ENCODE measurements at places on chromosomes 13 and 19.

GRCh38 chr13:97240788-97241734, 18.9 kb downstream of the MBNL2 start:
- no peak for DNase-seq

DNA sequence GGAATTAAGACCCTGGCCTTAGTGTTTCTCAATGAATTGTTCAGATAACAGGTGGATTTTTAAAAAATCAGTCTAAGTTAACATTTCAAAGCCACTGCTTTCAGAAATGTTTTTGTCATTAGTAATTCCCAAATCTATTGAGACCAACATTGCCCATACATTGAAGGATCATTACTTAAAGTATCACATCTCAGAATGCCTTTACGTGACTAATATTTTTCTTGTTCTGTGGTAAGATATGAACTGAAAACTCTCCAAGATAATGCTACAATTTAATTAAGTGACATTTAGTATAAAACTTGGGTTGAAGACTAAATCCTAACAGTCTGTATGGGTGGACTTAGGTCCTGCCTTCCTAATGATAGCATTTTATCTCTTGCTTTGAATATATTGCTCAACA, 59.4 kb upstream of the POSTN start:
- DNase-seq: no peak

DNA sequence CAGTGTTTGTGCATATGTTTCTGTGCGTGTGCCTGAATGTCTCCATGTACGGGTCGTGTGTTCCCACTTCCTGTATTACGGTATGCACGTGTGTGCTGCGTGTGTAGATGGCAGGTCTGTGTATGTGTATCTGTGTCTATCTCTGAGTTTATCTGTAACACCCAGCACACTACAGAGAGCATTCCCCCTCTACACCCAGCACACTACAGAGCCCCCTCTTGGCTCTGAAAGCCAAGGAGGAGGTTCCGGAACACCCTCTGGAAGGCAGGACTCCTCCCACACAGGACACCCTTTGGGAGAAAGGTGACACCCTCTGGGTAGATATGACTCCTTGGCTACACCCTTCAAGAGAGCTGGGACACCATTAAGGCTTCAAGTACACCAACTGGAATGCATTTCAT, 2.1 kb upstream of the ERFL start:
- no peak for DNase-seq

DNA sequence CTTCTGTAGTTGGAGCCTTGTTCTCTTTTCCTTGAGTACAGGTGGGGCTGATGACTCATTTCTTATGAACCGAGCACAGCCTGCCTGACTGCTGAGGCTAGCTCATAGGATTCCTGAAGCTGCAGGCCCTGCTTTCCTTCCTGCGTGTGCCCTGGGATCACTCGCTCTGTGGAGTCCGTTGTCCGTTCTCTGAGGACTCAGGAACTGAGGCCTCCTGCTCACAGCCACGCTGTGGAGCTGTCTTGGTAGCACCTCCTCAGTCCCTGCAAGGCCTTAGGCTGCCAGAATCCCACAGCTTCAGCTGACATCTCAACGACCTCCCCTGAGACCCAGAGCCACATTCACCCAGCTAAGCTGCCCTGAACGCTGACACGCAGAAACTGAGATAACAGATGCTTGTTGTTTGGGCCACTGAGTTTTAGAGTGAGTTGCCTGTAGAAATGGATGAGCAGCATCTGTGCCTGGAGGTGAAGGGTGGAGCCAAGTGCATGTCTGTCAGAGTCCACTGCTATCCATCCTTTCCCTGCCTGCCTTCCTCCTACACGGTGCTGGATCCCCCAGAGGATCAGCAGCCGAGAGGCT, 72.9 kb downstream of the ARHGEF7 start:
- DNase-seq: no peak

GRCh38 chr19:35612559-35613321, at the start of gene HAUS5:
Gene HAUS5, plus strand, starts transcription at chr19:35612735. Its CDS starts 60 bp downstream, at chr19:35612795.
- DNase-seq: peak; percentile 97

GRCh38 chr13:51974482-51974881, 36.8 kb downstream of the ATP7B start:
- DNase-seq: no peak

- DNase-seq: no peak
Observed at GRCh38 chr13:51726446-51727193, 77.3 kb downstream of the DHRS12 start.

- no peak for DNase-seq
Observed at GRCh38 chr19:28907534-28907933, 305.4 kb downstream of the UQCRFS1 start.

DNA sequence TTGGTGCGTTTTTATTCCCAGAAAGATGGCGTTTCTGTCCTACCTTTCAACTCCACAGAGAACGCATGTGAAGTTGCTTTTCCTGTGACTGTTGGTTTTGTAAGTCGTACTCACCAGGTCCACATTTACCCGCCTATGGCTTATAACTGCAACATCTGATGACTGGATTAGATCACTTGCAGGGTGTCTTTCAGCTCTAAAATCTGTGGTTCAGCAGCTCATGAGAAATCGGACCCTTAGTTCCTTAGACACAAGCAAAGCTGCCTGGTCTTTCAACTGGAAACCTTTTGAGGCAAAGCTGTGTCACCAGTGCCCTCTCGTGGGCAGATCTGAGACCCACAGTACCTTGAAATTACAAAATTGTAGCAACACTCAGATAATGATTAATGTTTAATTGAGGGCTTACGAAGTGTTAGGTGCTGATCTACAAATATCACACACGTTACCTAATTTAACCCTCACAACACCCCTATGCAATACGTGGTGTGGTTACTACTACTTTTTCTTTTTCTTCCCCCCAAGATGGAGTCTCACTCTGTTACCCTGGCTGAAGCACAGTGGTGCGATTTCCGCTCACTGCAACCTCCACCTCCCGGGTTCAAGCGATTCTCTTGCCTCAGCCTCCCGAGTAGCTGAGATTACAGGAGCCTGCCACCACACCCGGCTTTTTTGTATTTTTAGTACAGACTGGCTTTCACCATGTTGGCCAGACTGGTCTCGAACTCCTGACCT, 65.4 kb downstream of the RUBCNL start:
- DNase-seq: peak; percentile 83

- DNase-seq: no peak
Observed at GRCh38 chr13:97478247-97478646, 44.3 kb downstream of the RAP2A start.

DNA sequence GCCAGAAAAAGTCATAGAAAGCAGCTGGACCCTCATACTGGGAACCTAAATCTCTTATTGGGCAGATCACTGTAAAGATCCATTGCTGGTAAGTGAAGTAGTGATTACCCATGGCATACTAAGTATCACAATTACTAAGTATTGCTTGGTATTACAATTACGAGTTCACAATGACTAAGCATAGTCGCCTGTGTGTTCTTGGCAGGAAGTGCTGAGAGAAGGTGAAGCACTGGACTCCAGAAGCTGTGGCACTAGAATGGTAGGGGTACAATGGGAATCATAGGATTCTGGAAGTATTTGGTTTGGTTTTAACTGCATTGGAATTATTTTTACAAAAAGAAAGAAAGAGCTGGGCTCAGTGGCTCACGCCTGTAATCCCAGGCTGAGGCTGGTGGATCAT, 20.3 kb downstream of the LGALS16 start:
- DNase-seq: peak; percentile 90

GRCh38 chr13:38758277-38758676, 71.4 kb downstream of the FREM2 start:
- DNase-seq: no peak

GRCh38 chr13:42762917-42763316, 18.5 kb upstream of the FAM216B start:
- peak; percentile 15 for DNase-seq

GRCh38 chr13:112215871-112216270, 148.9 kb downstream of the SOX1 start:
- DNase-seq: no peak

DNA sequence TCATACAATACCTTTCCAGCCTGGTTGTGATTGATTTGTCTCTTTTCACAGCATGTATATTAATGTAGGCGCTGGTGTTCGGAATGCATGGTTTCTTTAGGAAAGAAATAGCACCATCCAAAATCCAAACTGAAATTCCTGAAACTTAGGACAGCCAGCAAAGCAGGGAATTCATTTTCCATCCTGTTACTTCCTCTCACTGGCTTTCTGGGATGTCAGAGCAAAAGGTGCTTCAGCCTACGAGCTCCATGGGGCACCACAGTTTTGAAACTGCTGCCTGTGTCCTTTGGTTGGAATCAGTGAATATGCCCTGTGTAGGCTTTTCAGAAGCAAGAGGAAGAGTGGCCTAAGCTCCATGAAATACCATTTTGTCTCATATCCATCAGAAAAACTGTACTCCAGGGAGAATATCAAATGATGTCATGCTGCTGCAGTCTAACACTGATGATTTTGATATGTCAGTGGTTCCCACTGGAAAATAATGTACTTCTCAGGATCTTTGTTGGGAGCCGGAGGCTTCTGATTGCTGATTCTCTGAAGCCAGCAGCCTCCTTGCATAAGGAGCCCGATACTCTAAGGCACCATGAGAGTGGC, 117.8 kb upstream of the SERP2 start:
- DNase-seq: no peak

- no peak for DNase-seq
Observed at GRCh38 chr13:59210543-59210942, 953.2 kb downstream of the DIAPH3 start.

DNA sequence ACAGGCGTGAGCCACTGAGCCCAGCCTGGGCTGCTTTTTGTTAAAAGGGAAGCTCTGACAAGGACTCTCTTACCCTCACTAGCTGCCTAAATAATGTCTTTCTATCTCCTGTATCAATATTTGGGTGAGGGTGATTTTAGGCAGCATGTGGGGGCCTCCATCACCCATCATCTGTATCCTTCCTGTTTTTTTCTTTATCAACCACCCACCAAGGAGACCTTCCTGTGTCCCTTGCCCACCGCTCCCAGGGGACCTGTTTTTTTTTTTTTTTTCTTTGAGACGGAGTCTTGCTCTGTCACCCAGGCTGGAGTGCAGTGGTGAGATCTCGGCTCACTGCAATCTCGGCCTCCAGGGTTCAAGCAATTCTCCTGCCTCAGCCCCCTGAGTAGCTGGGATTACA, 5.4 kb upstream of the NDUFB7 start:
- no peak for DNase-seq

DNA sequence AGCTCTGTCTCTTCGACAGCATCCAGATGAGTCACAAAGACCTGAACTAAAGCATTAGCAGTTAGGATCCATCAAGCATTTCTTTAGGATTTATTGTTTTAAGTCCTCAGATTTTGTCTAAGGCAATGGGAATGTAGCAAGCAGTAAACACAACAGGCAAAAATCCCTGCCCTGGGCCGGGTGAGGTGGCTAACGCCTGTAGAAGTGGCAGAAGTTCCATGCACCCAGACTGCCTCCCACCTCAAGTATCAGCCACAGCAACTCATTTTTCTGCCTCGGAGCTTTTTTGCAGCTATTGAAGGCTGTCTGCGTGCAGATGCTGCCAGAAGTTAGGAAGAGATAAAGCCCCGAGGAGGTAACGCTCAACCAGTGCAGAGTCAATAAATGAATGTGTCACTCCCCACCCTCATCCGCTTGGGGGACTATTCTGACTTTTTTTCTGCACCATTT, 47.1 kb upstream of the MRI1 start:
- peak; percentile 22 for DNase-seq

GRCh38 chr19:50933640-50934039, 19.2 kb downstream of the KLK5 start:
- DNase-seq: no peak

- no peak for DNase-seq
Observed at GRCh38 chr13:83622422-83622784, 259.9 kb downstream of the SLITRK1 start.

- no peak for DNase-seq
Observed at GRCh38 chr19:9039728-9040127, 29.5 kb upstream of the MUC16 start.

DNA sequence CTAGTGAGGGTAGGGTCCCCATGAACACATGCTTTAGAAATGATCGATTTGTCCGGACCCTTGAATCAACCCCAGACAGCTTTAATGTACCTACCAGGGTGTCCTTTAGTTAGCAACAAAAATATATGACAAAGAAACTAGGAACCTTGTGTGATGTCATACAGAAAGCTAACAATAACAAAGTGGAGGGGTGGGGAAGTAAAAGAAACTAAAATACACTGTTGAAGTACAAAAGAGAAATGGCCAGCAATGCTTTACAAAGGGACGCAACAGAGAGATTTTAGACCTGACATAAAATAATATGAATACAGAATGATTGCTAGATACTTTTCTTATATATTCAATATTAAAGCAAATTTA, 40.0 kb downstream of the DZIP1 start:
- no peak for DNase-seq

- DNase-seq: peak; percentile 1
Observed at GRCh38 chr13:19089315-19089714, 92.3 kb downstream of the TUBA3C start.

GRCh38 chr13:113557013-113557412, 27.5 kb upstream of the TFDP1 start:
- no peak for DNase-seq

GRCh38 chr13:111384441-111385182, 64.2 kb downstream of the TEX29 start:
- peak; percentile 24 for DNase-seq

DNA sequence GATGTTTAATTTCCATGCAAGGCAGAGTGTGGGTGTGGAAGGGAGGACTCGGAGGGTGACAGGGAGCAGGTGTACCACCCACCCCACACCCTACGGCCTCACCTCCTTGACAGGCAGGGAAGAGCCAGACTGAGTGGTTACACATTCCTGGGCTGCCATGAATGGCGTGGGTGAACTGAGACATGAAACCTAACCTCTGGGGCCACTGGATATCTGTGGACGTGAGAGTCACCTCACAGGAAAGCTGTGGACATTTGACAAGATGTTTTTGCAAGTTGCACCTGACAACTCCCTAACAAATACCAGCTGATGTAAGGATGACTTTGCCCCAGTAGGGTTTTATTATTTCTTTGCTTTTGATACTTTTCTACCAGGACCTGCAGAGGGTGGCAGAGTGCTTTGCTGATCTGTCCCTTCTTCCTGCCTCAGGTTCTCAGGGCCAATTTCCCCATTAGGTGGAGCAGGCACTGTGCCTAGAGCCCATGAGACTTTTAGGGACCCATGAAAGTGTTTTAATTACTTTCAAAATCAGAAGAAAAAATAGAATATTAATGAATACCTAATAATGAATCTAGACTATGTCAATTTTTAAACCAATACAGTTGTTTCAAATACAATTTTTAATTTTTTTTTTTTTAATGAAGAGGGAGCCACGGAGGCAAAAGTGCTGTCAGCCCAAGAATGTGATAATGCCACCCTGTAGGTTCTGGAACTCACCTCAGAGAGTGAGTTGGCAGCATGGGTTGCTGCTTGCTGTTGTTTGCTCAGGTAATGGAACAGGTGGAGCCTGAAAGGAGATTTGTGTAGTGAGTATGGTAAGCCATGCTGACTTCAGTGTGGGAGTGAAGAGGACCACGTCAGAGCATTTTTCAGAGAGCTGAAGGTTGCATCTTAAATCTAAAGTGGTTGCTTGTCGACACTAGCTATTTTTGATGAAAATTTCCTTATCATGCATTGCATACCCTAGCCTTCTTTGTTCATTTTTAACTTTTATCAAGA, 58.0 kb upstream of the CYSLTR2 start:
- peak; percentile 72 for DNase-seq

GRCh38 chr13:48038761-48039160, 1.2 kb downstream of the NUDT15 start:
- no peak for DNase-seq
